ENCODE measurements at places on chromosomes 6 and 20. TPM values are rescaled to one million over a fixed set of nuclear protein-coding genes. Genes with fewer than 3 reads are reported as not detected.

Gene SIRPG
- total RNA-seq = 93.8 TPM

Gene ULBP3
- total RNA-seq = 2.1 TPM

Gene DUSP22
- total RNA-seq = 38.1 TPM

DNA sequence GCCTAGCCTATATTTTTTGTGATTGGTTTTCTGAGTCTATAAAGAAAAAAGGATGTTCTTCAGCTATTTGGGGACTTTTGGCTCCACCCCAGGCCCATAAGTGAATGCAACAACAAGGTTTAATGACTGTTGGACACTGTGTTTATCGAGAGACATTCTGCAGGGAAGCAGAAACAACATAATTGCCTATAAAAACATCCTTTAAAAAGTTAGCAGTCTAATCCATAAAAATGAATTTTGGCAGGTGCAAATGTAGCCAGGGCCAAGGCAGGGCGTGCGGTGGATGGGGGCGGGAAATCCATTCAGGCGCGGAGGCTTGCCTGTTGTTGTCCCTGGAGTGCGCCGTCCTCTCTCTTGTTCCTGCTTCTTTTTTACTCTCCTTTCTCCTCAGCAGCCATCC, 99.3 kb downstream of the PAX1 start:
- no peak for DNase-seq
- no peak overlapping the region for H3K27ac ChIP-seq
- no peaks in the 10 kb centered on the region for H3K27me3 ChIP-seq
- no peaks in the 10 kb centered on the region for H3K36me3 ChIP-seq
- no peaks in the 10 kb centered on the region for H3K4me1 ChIP-seq

DNA sequence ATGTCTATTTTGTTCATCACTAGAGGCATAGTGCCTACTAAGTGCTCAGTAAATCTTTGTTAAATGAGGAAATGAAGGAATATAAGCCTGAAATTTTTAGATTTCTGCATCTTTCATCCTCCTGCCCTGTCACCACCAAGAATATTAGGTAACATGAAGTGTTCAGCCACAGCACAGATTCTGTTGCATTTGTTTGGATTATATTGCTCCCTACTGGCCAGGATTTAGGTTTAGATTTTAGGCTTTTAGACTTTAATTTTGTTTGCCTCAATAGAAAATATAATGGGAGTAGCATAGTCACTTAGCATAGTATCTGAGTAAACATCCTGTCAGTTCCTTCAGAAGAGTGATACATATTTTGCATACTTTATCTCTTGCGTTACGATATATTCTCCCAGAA, 14.2 kb downstream of the FARS2 start:
- peak overlapping the region; percentile 17 for H3K27ac ChIP-seq
- peaks cover 22% of the 10 kb centered on the region for H3K36me3 ChIP-seq

DNA sequence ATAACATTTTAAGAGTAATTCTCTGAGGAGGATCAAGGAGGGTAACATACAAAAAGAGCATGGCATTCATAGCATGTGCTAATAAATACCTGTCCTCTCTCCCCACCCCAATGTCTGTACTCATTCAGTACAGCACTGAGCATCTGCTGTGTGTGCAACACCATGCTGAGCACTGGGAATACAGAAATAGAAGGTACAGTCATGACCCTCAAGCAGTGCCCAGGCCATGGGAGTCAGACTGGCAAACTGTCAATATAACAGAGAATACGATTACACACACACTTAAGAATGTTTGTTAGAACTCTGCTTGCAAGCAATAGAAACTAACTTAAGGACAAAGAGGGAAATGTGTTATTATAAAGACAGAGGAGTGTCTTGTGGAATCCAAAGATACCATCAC, 24.7 kb upstream of the ZFAND3 start:
- H3K36me3 ChIP-seq = no peaks in the 10 kb centered on the region
- no peak overlapping the region for H3K4me3 ChIP-seq
- H3K27me3 ChIP-seq = no peaks in the 10 kb centered on the region

All from activated CD8-positive, alpha-beta memory T cell treated with anti-CD3 and anti-CD28 coated beads, Interleukin-2, amount 10 ng/mL, durations not matched to agents 7 days and 5 days (primary cell).